Activated naive CD8-positive, alpha-beta T cell treated with anti-CD3 and anti-CD28 coated beads, Interleukin-2, amount 10 ng/mL, durations not matched to agents 7 days and 5 days (primary cell): ENCODE measurements at places on chromosomes 6 and 20. TPM values are rescaled to one million over a fixed set of nuclear protein-coding genes. Genes with fewer than 3 reads are reported as not detected.

The LPA gene
- total RNA-seq, result not detected

DNA sequence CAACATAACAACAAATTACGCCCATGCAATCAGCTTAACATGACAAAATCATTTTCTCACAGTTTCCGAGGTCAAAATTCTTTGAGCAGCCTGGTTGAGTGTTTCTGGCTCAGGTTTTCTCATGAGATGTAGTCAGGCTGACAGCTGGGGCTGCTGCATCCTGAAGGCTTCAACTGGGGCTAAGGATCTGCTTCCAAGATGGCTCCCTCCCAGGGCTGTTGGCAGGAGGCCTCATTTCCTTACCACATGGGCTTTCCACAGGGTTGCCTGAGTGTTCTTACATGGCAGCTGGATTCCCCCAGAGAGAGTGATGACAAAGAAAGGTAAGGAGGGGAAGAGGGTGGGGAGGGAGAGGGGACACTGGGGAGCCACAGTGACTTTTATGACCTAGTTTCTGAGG is 63.1 kb upstream of the NNAT start:
- peaks cover 15% of the 10 kb centered on the region for H3K27me3 ChIP-seq
- no peaks in the 10 kb centered on the region for H3K36me3 ChIP-seq
- no peak overlapping the region for H3K27ac ChIP-seq
- H3K4me1 ChIP-seq, result no peaks in the 10 kb centered on the region

GRCh38 chr6:24836109-24836508 is 37.4 kb upstream of the ARMH2 start:
- peak overlapping the region; percentile 40 for H3K27ac ChIP-seq
- H3K4me1 ChIP-seq, result peaks cover 34% of the 10 kb centered on the region
- DNase-seq, result no peak
- no peak overlapping the region for H3K4me3 ChIP-seq
- H3K27me3 ChIP-seq, result no peaks in the 10 kb centered on the region

- H3K4me3 ChIP-seq, result peak overlapping the region; percentile 46
- no peak for DNase-seq
- H3K27ac ChIP-seq, result peak overlapping the region; percentile 62
Measured at GRCh38 chr6:33206027-33206863, 1.8 kb downstream of the HSD17B8 start.

The PPP1R3G gene
- total RNA-seq, result 0.17 TPM

The PRPH2 gene
- total RNA-seq, result 0.09 TPM

DNA sequence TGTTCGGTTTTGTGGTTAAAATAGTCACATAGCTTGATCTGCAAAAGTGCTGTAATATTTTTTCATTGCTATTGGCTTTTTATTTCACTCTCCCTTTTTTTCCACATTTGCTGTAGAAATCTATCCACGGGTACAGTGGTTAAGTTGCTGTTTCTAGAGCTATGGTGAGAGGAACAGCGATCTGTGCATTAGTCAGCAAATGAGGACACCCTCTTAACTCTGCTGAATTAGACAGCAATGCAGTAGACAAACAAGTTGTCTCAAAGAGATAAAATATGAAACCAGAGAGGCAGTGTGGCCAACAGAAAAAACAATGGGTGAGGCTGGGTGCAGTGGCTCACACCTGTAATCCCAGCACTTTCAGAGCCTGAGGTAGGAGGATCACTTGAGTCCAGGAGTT is 17.6 kb upstream of the SYNJ2 start:
- H3K27me3 ChIP-seq, result no peaks in the 10 kb centered on the region
- H3K27ac ChIP-seq, result peak overlapping the region; percentile 94
- no peak for DNase-seq

DNA sequence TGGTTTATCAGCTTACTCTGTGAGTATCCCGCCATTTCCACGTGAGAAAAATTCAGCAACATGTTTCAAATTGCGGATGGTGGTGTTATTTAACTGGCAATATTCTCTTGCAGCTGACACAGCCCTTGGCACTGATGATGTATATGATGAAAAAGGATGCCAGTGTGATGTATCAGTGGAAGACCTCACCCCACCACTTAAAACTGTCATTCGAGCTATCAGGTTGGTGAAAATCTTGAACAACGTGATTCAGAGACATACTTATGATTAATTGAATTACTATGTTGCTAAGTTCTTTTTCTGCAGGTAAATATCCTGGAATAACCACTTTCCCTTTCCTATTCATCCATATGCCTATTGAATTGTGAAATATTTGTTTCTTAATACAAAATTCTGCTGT is 55.7 kb downstream of the KHDC1L start:
- DNase-seq, result no peak
- H3K27ac ChIP-seq, result no peak overlapping the region
- no peaks in the 10 kb centered on the region for H3K27me3 ChIP-seq
- no peaks in the 10 kb centered on the region for H3K36me3 ChIP-seq

The CDYL gene
- 44.0 TPM for total RNA-seq

The SYNGAP1 gene
- total RNA-seq, result 53.3 TPM

The MAPK14 gene
- 57.3 TPM for total RNA-seq

DNA sequence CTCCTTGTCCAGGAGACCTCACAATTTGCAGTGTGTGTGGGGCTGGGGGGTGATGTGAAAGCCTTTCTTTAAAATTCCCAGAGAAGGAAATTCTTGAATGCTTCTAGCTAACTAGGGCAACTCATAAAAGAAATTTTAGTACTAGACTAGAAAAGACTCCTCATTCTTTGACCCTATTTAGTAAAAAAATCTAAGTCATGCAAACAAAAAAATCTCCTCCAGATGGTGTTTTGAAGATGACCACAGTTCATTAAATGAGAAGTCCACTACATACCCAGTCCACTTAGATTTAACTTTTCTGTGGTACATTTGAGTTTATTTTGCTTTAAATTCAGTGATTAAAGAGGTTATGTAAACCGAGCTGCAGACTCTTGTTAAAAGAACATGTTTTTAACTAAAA is 67.5 kb downstream of the NDUFAF5 start:
- no peaks in the 10 kb centered on the region for H3K36me3 ChIP-seq
- peaks cover 6% of the 10 kb centered on the region for H3K27me3 ChIP-seq
- DNase-seq, result no peak
- H3K4me1 ChIP-seq, result no peaks in the 10 kb centered on the region
- no peak overlapping the region for H3K27ac ChIP-seq

The HLA-DPB1 gene
- 43.4 TPM for total RNA-seq

DNA sequence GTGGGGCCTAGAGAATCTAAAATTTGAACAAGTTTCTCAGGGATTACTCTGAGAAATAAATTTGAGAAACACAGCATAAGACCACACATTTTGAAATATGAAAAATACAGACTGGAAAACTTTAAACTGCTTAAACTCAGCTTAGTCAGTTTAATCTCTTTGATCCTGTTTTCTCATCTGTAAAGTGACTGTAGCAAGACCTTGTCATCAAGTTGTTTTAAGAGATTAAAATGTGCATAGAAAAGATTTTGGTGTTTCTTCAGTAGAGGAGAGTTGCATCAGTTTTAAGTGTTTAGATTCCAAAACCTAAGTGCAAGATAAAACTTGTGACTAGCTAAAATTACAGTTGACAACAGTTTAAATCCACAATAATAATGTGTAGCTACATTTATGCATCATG is 8.1 kb upstream of the BCKDHB start:
- DNase-seq, result no peak
- H3K36me3 ChIP-seq, result peaks cover 8% of the 10 kb centered on the region
- H3K27me3 ChIP-seq, result no peaks in the 10 kb centered on the region
- H3K27ac ChIP-seq, result no peak overlapping the region
- H3K4me1 ChIP-seq, result peaks cover 9% of the 10 kb centered on the region
- H3K4me3 ChIP-seq, result no peak overlapping the region

DNA sequence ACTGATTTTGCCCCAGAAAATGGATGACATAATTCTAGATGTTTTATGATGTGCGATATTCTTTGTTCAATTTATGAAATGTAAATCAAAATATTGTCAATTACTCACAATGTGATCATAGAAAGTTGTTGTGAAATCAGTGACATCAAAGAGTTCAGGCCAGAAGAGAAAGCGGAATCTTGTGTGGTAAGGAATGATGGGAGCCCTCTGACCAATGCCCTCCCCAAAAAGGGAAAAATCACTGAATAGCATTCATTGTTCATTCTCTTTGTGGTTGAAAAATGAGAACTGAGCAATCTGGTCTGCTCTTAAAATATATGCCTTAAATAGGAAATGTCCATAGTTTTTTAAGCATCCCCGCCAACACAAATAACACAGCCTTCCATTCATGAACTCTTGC is 247.1 kb upstream of the GRIK2 start:
- no peak for DNase-seq
- H3K4me3 ChIP-seq, result no peak overlapping the region
- H3K36me3 ChIP-seq, result no peaks in the 10 kb centered on the region

DNA sequence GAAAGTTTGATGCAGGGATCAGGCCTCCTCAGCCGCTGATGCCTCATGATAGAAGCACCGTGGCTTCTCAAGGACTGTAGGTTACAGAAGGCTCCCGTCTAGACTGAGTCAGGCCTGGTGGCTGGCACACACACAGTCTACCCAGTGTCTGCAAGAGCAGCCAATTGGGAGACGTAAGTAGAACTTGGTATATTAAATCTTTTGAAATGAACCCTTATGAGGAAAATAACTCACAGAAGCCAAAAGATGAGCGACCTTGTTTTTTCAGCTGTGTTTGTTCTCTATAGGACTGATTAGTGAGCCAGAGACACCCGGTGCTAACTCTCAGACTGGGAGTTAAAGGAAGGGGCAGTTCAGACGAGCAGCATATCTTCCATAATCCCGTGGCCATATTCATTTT is 5.9 kb upstream of the PDE10A start:
- no peak for DNase-seq
- H3K4me1 ChIP-seq, result peaks cover 2% of the 10 kb centered on the region
- H3K27ac ChIP-seq, result no peak overlapping the region
- no peak overlapping the region for H3K4me3 ChIP-seq
- no peaks in the 10 kb centered on the region for H3K36me3 ChIP-seq

DNA sequence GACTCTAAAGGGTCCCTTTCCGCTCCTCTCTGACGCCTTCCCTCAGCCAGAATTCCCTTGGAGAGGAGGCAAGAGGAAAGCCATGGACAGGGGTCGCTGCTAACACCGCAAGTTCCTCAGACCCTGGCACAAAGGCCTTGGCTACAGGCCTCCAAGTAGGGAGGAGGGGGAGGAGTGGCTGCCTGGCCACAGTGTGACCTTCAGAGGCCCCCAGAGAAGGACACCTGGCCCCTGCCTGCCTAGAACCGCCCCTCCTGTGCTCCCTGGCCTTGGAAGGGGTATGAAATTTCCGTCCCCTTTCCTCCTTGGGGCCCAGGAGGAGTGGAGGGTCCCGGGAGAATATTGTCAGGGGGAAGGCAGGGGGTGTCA is 2.7 kb downstream of the VEGFA start:
- no peak for DNase-seq
- peak overlapping the region; percentile 93 for H3K27ac ChIP-seq
- H3K4me1 ChIP-seq, result peaks cover 36% of the 10 kb centered on the region
- peak overlapping the region; percentile 98 for H3K4me3 ChIP-seq
- H3K36me3 ChIP-seq, result peaks cover 13% of the 10 kb centered on the region
- H3K27me3 ChIP-seq, result no peaks in the 10 kb centered on the region

DNA sequence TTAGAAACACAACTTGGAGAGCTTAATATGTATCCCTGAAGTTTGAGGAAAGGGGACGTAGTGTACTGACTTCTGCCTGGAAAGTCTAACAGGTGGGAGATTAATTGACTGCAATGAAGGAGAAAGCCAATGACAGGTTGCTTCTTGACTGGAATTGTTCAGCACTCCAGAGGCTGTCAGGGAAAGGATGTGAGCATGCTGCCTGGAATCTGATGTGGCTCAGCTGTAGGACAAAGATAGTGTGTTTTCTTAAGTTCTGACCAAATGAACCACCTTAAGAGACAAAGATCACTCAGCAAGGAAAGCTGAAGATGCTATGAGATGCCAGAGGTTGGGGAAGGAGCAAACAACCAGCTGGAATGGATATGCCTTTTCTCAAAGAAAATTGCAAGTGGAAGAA is 185.8 kb downstream of the PHF3 start:
- H3K27me3 ChIP-seq, result peaks cover 12% of the 10 kb centered on the region
- H3K27ac ChIP-seq, result no peak overlapping the region
- no peak overlapping the region for H3K4me3 ChIP-seq
- H3K4me1 ChIP-seq, result no peaks in the 10 kb centered on the region
- DNase-seq, result no peak
- no peaks in the 10 kb centered on the region for H3K36me3 ChIP-seq

GRCh38 chr20:8515810-8516435 is 383.9 kb downstream of the PLCB1 start:
- no peaks in the 10 kb centered on the region for H3K36me3 ChIP-seq
- H3K4me1 ChIP-seq, result peaks cover 3% of the 10 kb centered on the region
- H3K27me3 ChIP-seq, result no peaks in the 10 kb centered on the region
- H3K27ac ChIP-seq, result no peak overlapping the region
- H3K4me3 ChIP-seq, result no peak overlapping the region
- no peak for DNase-seq

- peaks cover 8% of the 10 kb centered on the region for H3K4me1 ChIP-seq
- H3K27me3 ChIP-seq, result no peaks in the 10 kb centered on the region
- no peak for DNase-seq
- H3K4me3 ChIP-seq, result peak overlapping the region; percentile 95
Measured at GRCh38 chr20:18567739-18568091, 483 bp downstream of the SMIM26 start.

The HFE gene
- 5.0 TPM for total RNA-seq

GRCh38 chr6:90787446-90787845 is 200.6 kb upstream of the MAP3K7 start:
- H3K36me3 ChIP-seq, result no peaks in the 10 kb centered on the region
- no peak overlapping the region for H3K4me3 ChIP-seq
- peaks cover 4% of the 10 kb centered on the region for H3K27me3 ChIP-seq

DNA sequence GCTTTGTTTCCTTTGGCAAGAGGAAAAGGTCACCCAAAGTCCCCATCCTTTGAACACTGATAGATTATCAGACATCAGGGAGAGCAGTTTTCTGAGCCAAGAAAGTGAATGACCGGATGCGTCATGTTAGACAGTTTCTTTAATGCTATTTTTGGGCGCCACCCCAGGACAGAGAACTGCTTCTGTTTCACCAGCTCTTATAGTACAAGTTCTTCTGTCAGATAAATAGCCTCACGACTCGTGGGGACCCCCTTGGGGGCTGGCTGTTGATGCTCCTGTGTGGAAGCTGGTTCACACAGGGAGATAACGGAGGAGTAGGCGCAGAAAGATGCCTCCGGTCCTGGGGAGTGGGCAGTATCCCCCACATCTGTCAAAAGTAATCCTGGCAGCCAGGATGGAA is 54.6 kb downstream of the NPEPL1 start:
- H3K36me3 ChIP-seq, result no peaks in the 10 kb centered on the region
- H3K27ac ChIP-seq, result no peak overlapping the region
- no peak for DNase-seq

DNA sequence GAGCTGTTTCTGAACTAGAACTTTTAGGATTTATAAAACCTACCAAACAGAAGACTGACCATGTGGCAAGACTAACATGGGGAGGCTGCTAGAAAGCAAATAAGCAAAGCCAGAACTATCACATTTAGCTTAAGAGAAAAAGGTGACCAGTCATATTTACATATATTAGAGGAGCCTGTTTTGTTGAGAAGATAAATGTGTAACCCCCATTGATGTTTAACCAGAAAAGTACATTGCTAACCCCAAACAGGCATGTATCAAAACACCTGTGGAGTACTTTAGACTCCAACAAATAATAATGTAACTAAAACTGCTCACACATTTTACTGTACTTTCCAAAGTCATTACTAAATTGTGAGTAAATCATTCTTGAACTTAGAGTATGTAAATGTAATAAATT is 35.0 kb downstream of the AKIRIN2 start:
- H3K36me3 ChIP-seq, result peaks cover 32% of the 10 kb centered on the region
- no peak overlapping the region for H3K27ac ChIP-seq
- H3K27me3 ChIP-seq, result no peaks in the 10 kb centered on the region
- peaks cover 8% of the 10 kb centered on the region for H3K4me1 ChIP-seq
- no peak for DNase-seq
- no peak overlapping the region for H3K4me3 ChIP-seq

- DNase-seq, result no peak
- H3K4me1 ChIP-seq, result peaks cover 23% of the 10 kb centered on the region
- H3K36me3 ChIP-seq, result no peaks in the 10 kb centered on the region
- H3K27ac ChIP-seq, result no peak overlapping the region
Measured at GRCh38 chr20:3655131-3655405, 8.1 kb downstream of the GFRA4 start.
